ENCODE measurements at places on chromosomes 1 and 21.

- no peak for DNase-seq
Observed at GRCh38 chr1:38083541-38083940, 36.9 kb upstream of the POU3F1 start.

- DNase-seq, result no peak
Observed at GRCh38 chr1:22330092-22330759, 121.4 kb upstream of the ZBTB40 start.

- DNase-seq, result no peak
Observed at GRCh38 chr1:212287261-212287895, 2.2 kb downstream of the PPP2R5A start.

GRCh38 chr1:236982380-236982779, 21.9 kb downstream of the MT1HL1 start:
- no peak for DNase-seq

GRCh38 chr21:38809198-38809878, 3.6 kb downstream of the ETS2 start:
- no peak for DNase-seq

GRCh38 chr1:158328426-158328825, 2.9 kb downstream of the CD1B start:
- DNase-seq, result no peak

DNA sequence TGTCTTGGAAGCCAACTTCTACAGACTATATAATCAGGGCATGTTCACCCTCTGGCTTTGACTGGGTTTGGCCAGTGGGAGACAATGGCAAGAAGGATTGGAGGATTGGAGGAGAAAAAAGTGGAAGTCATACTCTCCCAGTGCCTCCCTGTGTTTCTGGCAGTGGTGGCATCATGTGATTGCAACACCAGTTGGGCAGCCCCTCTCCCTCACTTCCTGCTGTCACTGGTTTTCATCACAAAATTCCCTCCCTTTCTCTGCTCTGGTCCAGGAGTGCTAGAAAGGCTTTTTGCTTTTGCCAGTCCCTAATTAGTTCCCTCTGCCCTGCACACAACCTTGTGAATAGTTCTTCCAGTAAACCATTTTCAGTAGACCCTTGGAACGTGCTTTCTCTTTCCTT, 3.7 kb upstream of the QSOX1 start:
- DNase-seq, result no peak

DNA sequence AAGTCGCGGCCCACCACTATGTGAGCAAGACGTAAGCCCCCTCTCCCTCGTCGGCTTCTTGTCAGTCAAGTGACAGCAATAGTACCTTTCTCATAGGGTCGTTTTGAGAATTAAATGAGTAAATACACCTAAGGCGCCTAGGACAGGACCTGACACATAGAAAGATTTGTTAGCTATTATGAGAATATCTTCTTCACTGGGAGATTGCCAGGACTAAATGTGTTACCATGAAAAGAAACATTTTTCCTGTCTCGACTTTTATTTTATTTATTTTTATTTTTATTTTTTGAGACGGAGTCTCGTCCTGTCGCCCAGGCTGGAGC, 798 bp downstream of the PMF1 start:
- no peak for DNase-seq

DNA sequence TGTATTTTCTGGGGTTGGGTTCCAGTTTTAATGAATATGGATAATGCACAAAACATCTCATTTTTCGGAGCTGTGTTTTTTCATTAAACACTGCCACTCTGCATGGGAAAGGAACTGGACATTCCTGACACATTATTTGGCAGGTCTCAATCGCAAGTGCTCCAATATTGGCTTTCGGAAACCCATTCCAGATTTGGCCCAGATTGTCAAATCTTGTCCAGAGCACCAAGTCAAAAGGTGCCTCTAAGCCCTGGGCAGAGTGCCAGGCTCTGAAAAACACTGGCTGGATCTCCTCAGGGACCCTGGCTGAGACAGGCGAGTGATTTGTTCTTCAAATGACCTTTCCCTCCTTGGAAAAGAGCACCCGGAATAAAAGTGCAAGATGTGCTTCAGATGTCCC, 68.4 kb upstream of the MRPS6 start:
- DNase-seq, result no peak

- no peak for DNase-seq
Observed at GRCh38 chr1:211708926-211709325, 33.5 kb upstream of the NEK2 start.

DNA sequence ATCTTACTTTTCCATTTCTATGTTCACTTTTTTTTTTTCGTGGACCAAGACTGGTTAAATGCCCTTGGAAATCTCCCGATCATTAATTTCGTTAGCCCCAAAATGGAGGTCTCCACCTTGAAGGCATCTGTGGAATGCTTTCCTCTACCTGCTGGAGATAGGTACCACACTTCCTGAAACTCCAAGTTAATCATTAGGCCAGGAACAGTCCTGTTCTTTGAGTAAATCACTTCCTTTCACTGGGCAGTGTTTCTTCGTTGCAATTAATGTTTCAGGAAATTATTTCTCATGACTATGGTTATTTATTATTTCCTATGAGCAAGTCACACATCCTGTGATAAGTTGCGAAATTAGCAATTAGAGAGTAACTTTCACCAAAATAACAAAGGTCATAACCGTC, 225.2 kb upstream of the LYPLAL1 start:
- no peak for DNase-seq

DNA sequence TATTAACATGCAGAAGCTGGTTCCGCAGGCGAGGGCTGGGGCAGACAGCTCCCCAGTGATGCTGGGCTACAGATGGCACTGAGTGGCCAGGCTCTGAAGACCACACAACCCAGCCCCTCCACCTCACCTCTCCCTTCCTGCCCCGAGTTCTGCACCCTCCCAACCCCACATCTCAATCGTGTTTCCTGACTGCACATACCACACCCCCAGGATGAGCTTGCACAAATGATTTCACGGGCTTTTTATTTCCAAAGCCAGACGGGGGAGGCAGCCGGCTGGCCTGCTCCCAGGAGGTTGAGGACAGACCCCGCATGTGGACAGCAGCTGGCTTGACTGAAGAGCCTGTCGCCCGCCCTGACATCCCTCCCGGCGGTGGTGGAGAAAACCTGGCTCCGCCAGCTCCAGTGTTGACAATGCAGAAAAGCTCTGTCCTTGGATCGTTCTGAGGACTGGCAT, 21.4 kb upstream of the ALDH4A1 start:
- peak; percentile 59 for DNase-seq

DNA sequence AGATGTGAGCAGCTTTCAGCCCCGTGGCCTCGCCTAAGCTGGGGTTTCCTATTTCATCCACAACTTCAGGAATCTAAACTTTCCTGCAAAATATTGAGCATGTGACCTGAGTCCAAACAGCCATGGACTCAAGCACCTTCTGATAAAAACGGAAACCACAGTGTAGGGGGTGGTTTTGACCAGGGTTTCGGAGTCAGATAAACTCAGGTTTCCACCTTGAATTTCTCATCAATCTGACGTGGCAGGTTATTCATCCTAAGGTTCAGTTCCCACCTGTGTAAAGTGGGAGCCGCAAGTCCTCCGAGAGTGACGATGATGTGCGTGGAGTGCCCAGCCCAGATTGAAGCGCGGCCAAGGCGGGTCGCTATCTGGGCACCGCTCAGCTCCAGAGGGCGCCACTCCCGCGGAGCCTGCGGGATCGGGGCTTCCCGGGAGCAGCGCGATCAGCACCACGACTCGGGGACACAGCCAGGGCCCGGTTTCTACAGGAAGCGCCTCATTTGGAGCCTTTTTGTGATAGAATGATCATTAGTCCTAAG, 871 bp upstream of the ETS2 start:
- DNase-seq, result no peak

GRCh38 chr1:9078015-9078751, 8.7 kb upstream of the SLC2A5 start:
- no peak for DNase-seq

- no peak for DNase-seq
Observed at GRCh38 chr1:59516881-59517280, 220.0 kb downstream of the FGGY start.

DNA sequence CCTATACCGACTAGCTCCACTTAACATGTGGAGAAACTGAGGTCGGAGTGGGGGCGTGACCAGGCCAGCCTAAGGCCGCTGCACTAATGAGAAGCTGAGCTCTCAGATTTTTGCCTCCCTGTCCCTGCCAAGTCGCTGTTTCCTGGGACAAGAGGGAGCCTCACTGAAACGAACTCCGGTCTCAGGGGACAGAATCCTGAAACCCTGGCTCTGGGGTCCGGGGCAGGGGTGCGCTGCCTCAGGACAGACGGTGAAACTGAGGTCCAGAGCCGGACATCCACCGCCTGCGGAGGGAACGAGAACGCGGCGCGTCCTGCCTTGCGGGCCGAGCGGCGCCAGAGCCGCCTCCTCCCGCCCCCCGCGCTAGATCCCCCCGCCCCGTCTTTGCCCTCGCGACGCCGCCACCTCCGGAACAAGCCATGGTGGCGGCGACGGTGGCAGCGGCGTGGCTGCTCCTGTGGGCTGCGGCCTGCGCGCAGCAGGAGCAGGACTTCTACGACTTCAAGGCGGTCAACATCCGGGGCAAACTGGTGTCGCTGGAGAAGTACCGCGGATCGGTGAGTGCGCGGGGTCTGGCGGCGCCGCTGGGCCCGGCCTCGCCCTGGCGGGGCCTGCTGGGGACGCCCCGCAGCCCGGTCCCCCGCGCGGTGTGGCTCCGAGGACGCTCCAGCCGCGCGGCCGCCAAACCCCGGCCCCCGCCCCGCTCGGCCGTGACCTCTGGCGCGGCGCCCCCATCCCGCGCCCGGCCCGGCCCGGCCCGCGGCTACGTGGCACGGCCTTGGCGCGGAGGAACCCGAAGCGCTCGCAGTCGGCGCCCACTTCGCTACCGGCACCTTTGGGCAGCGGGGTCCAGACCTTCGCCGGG, at the start of gene GPX7:
Gene GPX7, plus strand, starts transcription at position 381 of the 865 bp plus-strand sequence. Its CDS starts 39 bp downstream, at position 420.
- peak; percentile 53 for DNase-seq

GRCh38 chr1:92066321-92066720, 8.9 kb downstream of the SETSIP start:
- no peak for DNase-seq

- no peak for DNase-seq
Observed at GRCh38 chr1:30852026-30852425, 56.5 kb downstream of the SDC3 start.

DNA sequence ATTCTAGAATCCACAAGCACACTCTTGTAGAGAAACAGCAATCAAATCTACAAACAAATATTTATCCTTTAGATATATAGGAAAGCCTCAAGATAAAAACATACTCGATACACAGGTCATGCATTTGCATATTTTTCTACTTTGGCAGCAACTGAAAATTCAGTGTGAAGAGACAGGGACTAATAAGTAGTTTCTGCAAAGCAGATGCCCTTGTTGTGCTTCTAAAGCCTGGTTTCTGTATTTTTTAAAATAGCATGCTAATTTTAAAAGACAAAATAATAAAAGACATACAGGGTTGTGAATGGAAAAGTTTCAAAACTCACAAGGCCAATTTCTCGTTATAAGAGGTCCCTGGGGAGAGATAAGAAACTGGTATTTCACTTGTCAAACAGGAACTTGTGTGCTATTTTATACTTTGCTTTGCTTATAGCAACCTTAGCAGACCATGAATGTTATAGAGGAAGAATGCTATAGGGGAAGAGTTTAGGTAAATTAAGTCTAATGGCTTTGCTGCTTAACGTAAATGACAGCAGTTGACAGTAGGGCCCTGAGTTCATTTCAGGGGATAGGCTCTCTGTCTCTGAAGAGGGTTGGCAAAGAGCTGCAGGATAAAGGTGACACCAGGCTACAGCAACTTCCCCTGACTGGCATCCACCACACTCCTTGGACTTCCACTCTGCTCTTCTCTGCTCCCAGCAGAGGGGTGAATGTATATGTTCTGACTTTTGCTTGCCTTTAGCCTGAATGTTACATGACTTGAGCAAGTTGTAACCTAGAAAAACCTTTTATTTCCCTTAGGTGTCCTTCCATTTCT, 9.4 kb upstream of the RGS13 start:
- DNase-seq, result no peak

- no peak for DNase-seq
Observed at GRCh38 chr1:9761855-9762254, 61.9 kb downstream of the CLSTN1 start.

All from CD4-positive, alpha-beta T cell (primary cell).